ENCODE measurements at places on chromosomes 2 and 18.

- no peak for DNase-seq
Measured at GRCh38 chr18:11251229-11251890, 102.0 kb upstream of the PIEZO2 start.

- DNase-seq: no peak
Measured at GRCh38 chr2:90076311-90076710, 1384.8 kb downstream of the RPIA start.

DNA sequence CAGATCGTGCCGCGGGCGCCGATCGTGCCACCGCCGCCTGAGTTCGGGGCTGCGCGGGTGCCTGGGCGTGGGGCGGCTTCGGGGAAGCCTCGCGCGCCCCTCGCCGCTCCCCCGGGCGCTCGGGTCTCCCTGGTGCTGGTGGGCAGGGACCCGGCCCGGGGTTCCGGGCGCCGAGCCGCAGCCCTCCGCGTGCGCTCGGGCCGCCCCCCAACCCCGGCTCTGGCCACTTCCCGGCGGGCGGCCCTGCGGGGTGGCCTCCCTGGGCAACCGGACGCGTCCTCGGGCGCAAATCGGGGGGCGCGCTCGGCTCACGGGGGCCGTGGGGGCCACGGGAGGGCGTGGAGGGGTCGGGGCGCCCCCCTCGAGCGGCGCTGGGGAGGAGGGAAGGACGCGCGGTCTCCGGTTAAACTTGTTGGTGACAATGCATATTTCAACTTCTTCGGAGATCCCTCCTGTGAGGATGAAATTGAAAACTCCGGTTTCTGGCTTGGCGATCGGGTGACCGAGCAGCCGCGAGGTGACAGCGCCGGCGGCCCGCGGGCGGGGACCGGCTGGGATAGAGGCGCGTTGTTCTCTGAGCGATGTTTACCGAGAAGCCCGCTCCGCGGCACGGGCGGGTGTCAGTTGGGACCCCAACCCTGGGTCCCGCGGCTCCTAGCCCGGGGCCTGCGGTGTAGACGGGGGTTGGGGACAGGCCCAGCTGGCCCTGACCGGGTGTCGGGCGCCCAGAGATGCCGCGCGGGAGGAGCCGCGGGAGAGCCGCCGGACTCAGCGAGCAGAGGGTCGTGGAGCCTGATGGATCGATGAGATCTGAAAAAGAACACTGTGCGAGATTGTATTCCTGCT, 676 bp downstream of the SH3BP4 start:
- no peak for DNase-seq

DNA sequence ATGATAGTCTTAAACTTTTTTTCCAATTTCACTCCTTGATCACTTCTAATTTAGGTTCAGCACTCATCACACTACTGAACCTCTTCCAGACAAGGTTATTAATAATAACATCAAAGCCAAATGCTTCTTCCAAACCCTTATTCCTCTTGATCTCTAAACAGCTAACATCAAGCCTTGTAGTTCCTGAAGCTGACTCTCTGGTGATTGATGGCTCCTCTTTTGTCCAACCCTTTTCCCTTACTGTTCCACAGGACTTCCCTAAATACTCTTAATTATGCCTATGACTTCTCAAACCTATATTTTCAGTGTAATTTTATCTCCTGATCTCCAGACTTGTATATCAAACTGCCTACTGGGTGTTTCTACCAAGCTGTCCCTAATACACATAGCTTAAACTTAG, 83.9 kb downstream of the FAM228A start:
- no peak for DNase-seq

DNA sequence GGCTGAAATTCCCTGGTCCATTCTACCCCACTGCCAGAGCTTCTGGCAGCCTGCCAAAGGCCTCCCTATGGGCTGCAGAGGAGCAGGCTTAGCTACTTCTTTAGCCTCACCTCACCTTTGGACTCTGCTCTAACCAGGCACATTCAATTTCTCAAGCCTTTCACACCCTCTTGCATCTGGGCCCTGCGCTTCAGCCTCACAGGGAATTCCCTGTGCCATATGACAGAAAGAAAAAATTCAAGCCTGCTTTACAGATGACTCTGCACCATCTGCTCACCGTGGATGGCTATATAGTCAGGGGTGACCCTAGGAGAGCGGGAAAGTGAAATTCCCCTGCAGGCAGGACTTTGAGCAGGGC, 62.5 kb downstream of the REEP1 start:
- no peak for DNase-seq

GRCh38 chr2:191617575-191617974, 60.4 kb upstream of the NABP1 start:
- peak; percentile 45 for DNase-seq

GRCh38 chr2:17754773-17755425, 961 bp downstream of the GEN1 start:
- no peak for DNase-seq

- DNase-seq: peak; percentile 38
Measured at GRCh38 chr2:166419616-166419934, 43.8 kb upstream of the SCN9A start.

- no peak for DNase-seq
Measured at GRCh38 chr2:1168846-1169245, 218.2 kb downstream of the SNTG2 start.

- no peak for DNase-seq
Measured at GRCh38 chr18:69689121-69689759, 258.4 kb downstream of the CD226 start.

DNA sequence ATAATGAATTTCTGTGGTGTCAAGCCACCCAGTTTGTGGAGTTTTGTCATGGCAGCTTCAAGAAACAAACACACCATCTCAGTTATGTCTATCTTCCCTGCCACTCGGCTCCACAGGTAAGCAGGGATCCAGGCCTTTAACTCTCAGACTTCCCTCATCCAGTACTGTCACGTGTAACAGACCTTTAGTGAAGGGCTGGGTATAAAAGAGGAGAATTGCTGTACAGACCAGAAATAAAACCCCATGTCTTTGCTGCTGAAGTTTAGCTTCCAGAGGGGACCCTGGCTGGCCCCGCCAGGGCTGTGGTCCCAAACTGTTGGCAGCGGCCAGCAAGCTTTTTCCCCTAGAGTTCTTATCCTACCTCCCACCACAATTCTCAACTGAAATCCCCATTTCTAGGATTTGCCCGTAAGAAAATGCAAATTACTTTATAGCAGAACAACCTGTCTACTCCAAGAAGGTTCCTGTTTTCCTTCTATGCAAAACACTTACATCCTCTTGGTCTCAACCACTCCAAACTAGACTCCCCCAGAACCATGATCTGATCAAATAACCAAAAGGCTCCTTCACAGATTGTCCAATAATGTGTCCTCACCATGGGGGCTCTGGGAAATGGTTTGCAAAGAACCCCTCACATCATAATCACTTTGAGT, 438.0 kb upstream of the ID2 start:
- DNase-seq: no peak

DNA sequence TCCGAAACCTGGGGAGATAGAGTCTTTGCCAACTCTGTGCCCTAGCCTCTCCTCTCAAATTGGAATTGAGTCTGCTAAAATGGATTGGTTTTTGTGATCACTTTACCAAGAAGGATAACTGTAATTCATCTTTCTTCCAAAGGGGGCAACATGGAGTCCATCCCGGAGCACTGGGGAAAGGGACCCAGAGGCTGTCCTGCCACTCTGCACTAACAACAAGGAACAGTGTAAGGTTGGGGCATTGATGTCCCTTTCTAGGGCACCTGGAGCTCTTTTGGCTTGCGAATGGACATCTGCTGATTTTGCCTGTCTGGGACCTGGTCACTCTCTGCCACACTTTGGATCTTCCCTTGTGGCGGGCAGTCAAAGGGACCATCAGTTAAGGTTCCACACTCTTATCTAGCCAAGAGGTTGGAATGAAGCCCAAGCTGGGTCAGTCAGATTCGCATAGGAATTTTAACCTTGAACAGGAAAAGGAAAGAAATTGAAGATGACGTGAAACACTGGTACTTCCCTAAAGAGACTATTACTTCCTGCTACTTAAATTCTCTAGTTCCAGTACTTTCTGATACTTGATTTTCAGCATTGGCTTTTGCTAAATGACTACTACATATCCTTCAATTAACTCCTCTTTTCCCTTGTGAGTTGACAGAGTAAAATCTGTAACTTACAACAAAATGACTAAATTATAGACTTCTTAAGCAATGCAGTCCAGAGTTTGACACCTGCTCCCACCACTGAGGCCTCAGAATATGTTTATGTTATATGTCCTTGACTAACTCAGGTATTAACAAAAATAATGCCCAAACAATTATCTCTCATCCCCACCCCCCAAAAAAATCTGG, 64.7 kb upstream of the KLF7 start:
- DNase-seq: peak; percentile 18

GRCh38 chr2:120593921-120594686, 141.6 kb upstream of the GLI2 start:
- DNase-seq: no peak

GRCh38 chr18:11146947-11147345, 2.4 kb downstream of the PIEZO2 start:
- no peak for DNase-seq

- DNase-seq: no peak
Measured at GRCh38 chr2:18369760-18370159, 190.7 kb downstream of the RDH14 start.

GRCh38 chr2:118269408-118270051, 181.3 kb downstream of the INSIG2 start:
- DNase-seq: peak; percentile 25

- DNase-seq: no peak
Measured at GRCh38 chr2:74199275-74199701, 873 bp downstream of the MTHFD2 start.

- no peak for DNase-seq
Measured at GRCh38 chr18:75199327-75199726, 9.6 kb downstream of the PTGR3 start.

DNA sequence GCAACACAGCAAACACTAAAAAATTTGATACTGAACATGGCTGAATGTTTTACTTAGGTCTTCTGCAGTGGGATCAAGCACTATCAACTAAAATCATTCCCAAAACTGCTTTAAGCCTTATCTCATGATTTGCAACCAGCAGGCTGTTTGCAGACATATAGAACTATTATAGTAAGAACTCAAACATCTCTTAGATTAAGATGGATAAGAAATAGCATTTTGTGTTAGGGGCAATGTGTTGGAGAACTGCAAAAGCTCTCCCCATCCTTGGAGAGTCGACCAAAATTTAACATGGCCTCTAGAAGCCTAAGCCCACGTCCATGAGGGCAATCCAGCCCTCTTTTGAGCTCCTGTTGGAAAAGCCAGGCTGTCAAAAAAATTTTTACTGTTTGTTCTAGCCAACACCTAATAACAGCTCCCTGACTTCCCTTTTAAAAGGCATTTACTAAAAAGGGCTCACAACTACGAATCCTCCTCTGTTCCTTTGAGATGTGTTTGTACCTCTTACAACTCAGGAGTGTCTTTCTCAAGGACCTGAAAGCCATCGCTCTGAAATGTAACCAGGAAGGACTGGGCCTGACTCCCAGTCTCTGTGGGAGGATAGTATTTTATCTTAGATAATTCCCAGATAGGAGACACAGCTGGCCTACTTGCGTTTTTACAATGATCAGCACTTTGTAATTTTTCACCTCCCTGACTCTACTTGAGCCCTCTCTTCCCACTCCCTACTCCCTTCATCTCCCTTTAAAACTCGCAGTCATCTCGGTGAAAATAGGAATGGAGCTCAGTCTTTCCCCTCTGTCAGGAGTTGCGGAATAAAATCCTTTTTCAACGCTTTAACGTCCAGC, 1.4 kb downstream of the KRCC1 start:
- no peak for DNase-seq

All from AML-193 (cell line).